ENCODE measurements at places on chromosomes 2 and 18.

DNA sequence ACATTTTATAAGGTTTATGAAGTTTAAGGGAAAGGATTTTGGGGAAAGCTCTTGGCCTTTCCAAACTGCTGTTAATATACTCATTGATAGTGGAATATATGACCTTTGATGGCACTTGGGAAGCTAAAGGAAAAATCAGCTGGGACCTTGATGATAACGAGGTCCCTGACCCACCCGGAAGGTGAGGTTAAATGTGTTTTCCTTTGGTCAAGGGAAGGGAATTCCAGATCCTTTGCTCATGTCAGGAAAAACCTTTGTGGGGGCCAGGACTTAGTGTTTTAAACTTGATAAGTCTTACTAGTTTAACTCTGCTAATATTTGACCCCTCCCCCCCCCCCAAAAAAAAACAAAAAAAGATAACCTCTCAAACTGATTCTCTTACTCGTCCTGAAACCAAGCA is 50.7 kb downstream of the CRIM1 start:
- no peak for DNase-seq

- DNase-seq, result no peak
Observed at GRCh38 chr2:8855010-8855409, 17.6 kb upstream of the KIDINS220 start.

DNA sequence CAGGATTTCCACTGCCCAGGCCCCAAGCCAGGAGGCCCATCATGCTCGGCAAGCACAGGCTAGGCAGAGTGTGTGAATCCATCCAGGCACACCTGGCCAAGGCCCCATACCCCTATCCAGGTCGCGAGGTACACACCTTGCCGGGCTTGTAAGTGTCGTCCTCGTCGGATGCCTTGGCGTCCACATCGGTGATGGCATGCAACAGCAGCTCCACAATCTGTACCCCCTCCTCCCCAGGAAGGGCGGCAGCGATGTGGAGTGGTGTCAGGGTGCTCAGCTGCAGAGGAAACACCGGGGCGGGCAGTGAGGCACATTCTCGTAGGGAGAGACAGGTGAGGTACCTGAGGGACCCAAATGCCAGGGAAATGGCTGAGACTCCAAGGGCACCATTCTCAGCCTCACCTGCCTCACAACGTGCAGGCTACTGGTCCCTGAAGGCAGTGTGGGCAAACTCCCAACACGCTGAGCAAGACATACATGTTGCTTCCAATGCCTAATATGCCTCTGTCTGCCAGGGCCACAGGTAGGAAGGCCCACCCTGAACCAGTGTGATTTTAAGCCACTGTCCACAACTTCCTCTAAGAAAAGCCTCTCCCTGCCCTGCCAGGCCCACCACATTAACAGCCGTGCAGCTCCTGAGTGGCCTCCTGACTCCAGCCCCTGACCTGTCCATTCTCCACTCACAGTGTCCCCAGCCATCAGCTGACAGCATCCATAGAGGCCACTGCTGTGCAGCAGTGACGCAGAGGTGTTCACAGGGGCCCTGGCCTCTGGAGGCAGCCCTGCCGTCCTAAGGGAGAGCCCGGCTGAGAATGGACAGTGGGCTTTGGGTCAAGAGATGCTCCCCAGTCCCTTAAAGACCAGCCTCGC is 44.9 kb downstream of the ANKMY1 start:
- no peak for DNase-seq

- DNase-seq, result no peak
Observed at GRCh38 chr2:75603477-75603876, 42.7 kb upstream of the EVA1A start.

DNA sequence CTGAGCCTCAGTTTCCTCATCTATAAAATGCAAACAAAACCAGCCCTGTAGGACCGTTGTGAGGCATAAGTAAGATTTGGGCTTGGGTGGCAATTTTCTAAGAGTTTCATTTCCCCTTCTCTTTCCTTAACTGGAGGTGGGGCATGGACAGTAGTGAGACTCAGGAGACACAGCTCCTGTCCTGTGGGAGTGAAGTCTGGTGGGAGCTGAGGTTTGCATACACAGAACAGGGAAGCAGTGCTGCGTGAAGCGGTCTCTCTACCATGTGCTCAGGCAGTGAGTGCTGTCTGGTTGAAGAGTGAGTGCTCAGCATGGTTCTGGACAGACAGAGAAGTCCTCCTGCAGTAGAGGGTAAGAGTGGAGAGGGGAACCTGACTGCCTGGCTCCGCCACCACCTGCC is 62.3 kb upstream of the MCFD2 start:
- no peak for DNase-seq

DNA sequence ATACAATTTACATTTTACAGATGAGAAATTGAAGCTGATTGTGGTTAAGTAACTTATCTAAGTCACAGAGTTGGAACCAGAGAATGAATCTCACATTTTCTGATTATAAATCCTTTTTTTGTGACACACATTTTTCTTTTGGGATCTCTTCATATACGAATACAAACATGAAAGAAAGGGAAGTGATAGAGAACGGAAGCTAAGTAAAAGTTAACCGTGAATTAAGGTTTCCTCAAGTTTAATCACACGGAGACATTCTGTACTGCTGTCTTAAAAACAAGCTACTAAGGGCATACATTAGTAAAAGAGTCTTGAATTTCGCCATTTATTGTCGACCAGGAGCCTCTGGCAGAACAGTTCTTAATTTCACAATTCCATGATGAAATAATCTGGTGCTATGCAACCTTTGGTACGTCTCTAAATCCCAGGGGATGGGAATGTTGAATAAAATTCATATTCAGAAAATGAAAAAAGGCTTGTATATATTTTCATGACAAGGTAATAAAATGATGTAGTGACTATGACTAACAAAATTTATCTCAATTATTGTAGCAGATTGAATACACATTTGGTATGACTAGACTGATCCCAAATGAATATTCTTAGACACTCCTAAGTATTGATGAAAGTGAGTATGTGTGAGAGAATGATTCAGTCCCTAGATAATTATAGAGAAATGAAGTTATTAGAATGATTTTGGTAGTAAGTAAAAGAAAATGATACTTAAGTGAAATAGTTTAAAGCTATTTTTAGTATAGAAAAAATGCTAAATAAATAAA is 40.3 kb upstream of the ZSWIM2 start:
- DNase-seq, result no peak

DNA sequence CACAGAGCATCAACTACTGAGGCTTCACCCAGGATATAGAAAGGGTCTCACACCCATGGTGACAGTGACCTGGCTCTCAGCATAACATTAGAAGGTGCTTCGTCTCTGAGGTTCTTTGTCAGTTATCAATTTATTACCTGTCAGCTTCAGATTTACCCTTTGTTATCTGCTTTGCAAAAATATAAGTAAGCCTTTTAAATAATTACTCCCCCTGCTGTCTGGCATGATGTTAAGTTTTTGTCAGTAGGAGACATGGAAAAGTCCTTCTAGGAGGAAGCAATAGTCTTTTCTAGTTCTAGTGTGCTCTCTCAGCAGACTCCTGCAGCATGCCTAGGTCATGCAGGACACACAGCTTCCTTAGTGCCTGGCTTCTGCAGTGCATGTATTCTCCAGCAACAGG is 149.9 kb downstream of the RDH14 start:
- DNase-seq, result no peak

DNA sequence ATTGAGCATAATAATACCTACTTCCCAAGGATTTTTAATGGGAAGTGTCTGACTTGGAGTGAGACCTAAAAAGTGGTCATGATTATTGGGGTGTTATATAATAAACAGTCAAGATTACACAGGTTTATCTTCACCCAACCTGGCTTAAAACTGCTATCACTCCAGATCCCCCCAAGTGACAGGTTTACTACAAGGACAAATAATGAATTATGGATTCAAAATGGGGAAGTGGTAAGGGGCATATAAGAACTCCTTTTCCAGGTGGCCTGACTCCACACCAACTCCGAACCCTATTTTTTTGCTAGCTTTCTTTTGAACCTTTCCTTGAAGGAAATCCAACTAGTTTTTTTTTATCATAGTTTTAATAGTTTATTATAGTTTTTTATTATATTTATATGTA is 663.0 kb upstream of the FANCL start:
- no peak for DNase-seq

DNA sequence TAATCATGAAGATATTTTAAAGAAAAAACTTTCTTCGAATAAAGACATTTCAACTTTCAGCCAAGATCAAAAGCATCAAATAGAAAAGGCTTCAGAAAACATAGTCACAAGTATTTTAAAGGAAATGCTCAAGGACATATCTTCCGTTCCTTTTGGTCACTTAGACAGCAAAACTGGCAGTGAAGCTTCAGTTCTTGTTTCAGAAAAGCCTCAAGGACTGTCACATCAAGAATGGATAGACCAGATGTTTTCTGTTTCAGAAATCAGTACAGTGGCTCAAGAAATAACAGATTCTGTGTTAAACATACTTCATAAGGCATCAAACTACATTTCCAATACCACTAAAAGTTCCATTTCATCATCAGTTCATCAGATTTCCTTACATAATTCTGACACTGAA is 51.8 kb downstream of the FSIP2 start:
- DNase-seq, result no peak
